ENCODE measurements at places on chromosomes 12 and 14.

GRCh38 chr14:80865565-80865964, 76.0 kb downstream of the CEP128 start:
- DNase-seq, result no peak

- DNase-seq, result no peak
These were observed 28.8 kb upstream of the GZMB start for GRCh38 chr14:24662753-24663152.

- DNase-seq, result no peak
These were observed 143.7 kb downstream of the AACS start for GRCh38 chr12:125208942-125209341.

DNA sequence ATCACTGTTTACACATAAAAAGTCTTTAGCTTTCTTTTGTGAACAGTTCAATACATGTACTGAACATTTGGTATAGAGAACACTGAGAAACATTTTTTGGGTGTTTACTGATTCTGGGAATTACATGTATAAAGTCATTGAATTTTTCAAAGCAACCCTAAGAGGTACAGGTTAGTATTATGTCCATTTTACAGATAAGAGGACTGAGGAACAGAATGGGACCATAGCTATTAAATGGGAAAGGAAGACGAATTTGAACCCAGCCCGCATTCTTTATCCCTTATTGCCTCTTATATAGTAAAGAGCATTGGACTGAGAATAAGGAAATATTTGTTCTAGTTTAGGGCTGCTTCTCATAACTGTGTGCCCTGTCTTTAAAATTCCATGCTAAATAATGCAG, 889 bp upstream of the KANSL2 start:
- no peak for DNase-seq

DNA sequence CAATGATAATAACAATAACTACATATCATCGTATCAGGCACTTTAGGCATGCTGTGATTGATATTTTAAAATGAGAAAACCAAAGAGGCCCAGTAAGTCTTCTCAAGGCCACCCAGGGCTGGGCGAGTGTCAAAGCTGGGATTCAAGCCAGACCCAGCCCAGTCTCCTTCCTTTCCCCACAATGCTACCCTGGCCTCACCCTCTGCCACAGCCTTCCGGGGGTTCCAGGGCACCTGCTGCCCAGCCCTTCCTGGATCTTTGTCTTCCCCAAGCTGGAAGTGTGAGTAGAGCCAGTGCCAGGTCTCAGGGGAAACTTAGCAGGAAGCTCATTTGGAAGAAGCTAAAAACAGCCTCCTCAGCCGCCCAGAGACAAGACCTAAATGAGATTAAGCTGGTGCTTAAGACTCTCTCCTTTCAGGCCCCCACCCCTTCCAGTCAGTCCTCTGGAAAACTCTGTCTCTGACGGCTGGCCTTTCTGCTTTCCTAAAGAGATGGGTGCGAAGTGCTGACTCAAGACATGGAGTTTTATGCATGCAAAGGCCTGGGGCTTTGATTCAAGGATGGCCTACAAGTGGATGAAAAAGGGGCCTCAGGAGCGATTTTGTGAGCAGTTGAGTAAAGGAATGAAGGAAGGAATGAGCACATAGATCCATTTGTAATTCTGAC, 184.2 kb downstream of the KCNA5 start:
- DNase-seq, result no peak

DNA sequence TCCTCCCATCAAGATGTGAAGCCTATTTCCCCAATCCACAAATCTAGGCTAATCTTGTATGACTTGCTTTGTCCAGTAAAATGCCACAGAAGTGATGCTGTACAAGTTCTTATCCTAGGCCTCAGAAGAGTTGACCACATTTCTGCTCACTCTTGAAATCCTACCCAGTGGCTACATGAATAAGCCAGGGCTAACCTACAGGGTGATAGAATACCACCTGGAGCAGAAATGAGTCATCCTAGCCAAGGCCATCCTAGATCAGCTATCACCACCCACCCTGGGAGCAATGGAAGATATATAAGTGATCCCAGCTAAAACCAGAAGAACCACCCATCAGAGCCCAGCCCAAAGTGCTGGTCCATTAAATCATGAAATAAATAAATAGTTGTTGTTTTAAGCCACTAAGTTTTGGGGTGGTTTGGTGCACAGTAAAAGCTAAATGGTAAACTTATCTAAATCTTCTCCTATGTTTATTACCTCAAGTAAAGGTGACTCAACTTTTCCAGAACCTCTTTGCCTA, 105.1 kb downstream of the RPS29 start:
- no peak for DNase-seq

- no peak for DNase-seq
These were observed 41.7 kb downstream of the CCDC88C start for GRCh38 chr14:91375720-91376452.

- no peak for DNase-seq
These were observed 30.4 kb upstream of the VWF start for GRCh38 chr12:6154730-6155459.

- no peak for DNase-seq
These were observed 122.1 kb upstream of the ARHGAP5 start for GRCh38 chr14:31954991-31955390.

DNA sequence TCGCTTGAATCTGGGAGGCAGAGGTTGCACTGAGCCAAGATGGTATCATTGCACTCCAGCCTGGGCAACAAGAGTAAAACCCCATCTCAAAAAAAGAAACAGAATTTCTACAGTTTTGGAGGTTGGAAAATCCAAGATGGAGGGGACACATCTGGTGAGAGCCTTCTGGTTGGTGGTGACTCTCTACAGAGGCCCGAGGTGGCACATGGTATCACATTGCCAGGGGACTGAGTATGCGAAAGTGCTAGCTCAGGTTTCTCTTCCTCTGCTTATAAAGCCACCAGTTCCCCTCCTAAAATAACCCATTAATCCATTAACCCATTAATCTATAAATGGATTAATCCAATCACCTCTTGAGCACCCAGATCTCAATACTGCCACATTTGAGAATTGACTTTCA, 70.8 kb upstream of the DACT1 start:
- DNase-seq, result no peak

DNA sequence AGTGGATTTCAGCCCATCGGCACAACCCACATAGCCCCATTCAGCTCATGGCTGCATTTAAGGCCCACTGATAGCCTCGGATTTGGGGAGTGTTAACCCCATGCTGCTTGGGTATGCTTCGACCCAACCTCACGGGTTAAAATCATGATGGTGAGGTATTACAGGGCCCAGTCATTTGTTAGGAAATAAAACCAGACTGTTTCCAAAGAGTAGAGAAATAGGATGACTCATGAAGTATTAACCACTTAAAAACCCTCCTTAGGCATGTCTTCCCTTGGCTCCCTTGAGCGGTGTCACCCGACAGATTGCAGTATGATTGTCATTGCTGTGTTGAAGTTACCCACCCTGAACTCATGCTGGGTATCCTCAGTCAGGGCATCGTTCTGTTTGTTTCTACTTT, 289.1 kb downstream of the CACNA1C start:
- no peak for DNase-seq

- no peak for DNase-seq
These were observed 47.4 kb upstream of the POC1B start for GRCh38 chr12:89573051-89573810.

DNA sequence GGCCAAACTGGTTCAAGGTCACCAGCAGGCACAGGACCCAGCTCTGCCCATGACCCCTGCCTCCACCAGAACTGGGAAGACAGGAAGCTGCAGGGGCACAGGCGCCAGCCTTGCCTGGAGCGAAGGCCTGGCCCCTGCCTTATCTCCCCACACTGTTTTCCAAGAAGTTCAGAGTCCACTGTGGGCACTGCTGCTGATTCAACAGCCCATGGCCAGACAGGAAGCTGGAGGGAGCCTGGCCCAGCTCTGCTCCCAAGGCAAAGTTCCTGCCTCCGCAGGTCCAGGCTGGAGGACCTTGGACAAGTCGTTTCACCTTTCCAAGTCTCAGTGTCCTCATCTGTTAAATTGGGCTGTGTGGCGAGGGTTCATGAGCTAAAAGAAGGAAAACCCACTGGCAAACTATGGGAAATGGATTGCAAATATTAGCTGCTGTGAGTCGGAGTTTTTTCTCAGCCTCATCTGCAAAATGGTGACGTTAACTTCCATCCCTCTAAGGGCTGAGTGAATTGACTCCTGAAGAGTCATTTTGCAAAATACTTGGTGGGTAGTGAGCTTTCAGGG, 1.2 kb downstream of the PHETA1 start:
- no peak for DNase-seq

- no peak for DNase-seq
These were observed 120.0 kb downstream of the DNAI7 start for GRCh38 chr12:25074954-25075353.

GRCh38 chr12:47361389-47362021, 281.7 kb upstream of the AMIGO2 start:
- peak; percentile 60 for DNase-seq

GRCh38 chr12:39905152-39905551, 200.7 kb downstream of the SLC2A13 start:
- no peak for DNase-seq

DNA sequence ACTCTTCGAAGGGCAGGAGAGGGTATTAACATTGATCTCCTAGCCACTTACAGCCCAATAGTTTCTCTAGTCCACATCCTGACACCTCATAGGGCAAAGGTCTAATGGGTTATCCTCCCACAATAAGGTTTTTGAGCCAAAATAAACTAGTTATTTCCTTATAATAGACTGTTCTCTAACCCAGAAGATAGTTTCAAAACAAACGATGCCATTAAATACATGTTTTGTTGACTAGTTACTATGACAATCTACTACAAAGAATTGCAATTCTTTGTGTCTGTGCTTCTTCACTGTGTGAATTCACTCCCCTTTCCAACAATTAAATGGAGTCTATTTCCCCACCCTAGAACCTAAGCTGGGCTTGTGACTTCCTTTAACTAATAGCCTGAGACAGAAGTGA, 6.4 kb upstream of the ACTR10 start:
- no peak for DNase-seq

DNA sequence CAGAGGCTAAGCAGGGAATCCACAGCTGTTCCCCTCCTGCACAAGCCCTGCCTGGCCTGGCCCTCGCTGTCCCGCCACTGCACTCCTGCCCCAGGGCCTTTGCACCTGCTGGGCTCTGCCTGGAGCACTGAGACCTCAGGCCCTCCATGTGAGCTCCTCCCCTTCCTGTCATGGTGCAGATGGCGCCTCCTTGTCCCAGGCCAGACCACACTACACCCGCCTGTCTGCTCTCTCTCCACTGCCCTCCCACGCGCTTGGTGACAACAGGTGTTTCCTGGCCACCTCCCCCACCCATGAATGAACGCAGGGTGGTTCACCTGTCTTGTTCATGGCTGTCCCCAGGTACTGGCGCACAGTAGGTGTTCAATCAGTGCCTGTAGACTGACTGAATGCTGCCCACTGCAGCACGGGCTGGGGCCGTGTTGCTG, 82.9 kb downstream of the NCOR2 start:
- DNase-seq, result peak; percentile 31

DNA sequence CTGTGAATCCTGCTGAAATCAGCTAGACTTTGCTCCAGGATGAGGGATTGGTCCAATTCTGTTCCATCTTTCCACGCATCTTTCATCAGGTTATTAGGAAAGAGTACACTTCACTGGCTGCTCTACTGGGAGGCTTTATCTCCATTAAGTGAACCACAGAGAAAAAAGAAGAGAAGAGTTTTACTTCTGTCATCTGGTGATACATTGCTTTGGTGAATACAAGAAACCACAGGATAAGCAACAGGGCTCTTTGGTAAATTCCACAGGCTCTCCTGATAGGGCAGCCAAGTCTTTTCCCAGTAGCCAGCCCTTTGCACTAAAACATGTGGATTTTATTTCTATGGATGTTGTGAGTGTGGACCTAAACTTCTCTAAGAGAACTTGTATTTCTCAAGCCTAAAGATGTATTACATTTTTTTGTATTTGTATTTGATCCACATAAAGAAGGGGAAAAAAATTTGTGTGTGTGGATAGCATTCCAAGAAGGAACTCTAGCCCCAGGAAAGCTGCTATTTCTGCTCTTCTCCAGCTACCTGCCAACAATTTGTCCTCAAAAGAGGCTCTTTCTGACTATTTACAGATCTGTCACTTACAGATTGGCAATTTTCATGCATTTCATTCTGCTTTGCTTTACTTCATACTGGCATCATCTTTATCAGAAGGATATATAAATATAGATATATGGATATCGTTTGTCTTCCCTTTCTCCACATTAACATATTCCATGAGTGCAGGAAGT, 1117.6 kb upstream of the TMEM132C start:
- no peak for DNase-seq

GRCh38 chr12:104334581-104334980, 31.0 kb downstream of the EID3 start:
- no peak for DNase-seq

DNA sequence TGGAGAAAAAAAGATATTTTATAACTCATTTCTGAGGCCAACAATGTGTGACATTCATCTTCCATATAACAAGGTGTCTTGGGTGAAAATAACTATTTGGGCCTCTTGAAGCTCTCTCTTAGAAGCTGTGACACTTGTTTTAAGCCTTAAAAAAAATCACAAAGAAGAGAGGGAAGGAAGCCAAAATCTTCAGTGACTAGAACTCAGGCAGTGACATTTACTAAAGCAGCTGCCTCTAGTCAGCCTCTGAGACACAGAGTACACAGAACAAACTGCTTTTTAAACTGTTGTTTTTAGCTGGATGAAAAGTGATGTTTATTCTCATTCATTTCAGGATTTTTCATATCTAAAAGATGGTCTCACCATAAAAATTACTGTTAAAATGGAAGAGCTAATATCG, 793.6 kb downstream of the GALC start:
- no peak for DNase-seq

- DNase-seq, result peak; percentile 44
These were observed 11.0 kb downstream of the ORAI1 start for GRCh38 chr12:121637231-121637914.

GRCh38 chr14:102827716-102828115, 50.5 kb downstream of the TRAF3 start:
- no peak for DNase-seq

- no peak for DNase-seq
These were observed 257.0 kb downstream of the ADGRD1 start for GRCh38 chr12:131210506-131211339.

GRCh38 chr12:99914206-99914605, 70.5 kb downstream of the ANKS1B start:
- no peak for DNase-seq

DNA sequence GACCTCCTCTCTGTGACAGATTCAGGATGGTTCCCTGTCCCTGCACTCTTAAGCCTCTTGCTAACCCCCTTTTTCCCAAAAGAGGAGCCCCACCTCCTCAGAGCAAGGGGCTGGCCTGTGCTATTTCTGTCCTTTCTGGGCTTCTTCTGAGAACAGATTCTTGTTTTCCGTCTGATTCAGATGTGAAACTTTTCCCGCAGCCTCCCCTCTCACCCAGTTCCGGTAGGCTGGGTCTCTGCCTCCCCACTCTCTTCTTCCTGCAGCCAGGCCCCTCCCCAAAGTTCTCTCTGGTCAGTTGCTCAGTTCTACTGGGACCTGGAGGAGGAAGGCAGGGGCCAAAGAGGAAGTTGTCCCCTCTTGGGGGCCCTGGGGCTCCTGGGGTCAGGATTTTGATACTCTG, 11.8 kb downstream of the PDE1B start:
- DNase-seq, result peak; percentile 13

Measured in stimulated activated CD4-positive, alpha-beta T cell treated with anti-CD3 and anti-CD28 coated beads, Interleukin-1b, Interleukin-23, amount 100 ng/mL, for 48 hours (primary cell).